Amygdala (tissue), 56 donors: ENCODE measurements at places on chromosomes 1 and 21.

DNA sequence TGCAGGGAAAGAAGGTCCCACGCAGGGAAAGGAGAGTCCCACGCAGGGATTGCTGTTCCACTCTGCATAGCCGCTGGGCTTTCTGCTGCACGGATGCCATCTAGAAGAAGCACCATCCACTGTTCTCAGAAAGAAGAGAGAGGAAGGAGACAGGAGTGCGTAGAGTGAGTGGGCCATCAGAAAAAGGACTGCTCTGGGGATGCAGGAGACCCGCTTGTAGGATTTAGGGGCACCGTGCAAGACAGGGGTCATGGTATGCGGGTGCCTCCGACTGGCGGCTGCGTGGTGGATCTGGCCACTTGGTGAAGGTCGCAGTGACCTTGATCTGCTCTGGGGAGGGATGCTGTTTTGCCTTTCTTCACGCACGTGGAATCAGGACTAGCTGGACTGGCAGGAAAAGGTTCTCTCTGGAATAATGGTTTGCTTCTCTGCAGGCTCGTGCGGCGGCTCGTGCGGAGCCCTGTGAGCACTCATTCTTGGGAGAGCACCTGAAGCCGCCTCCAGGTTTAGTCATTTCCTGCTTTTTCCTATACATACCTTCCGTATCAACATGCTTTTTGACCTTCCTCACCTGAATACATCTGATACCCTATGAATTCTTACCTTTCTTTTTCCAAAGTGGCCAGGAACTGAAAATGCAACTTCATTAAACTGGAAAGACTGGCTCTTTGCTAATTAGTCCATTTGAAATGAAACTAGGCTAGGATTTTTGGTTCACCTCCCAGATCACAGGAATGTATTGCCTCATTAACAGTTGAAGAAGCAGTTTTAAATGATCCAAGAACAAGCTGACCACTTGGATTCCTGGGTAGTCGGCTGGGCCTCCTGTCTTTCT lies 181.6 kb downstream of the KIF26B start:
- no peak for DNase-seq

DNA sequence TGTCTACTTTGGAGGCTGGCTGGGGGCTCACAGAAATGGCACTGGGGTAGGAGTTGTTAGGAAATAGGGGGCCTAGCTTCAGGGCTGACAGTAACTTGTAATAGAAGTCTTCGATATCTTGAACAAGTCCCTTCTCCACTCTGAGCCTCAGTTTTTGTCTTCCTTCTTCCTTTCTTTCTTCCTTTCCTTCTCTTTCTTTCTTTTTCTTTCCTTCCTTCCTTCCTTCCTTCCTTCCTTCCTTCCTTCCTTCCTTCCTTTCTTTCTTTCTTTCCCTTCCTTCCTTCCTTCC lies 12.9 kb downstream of the BTG2 start:
- no peak for DNase-seq

DNA sequence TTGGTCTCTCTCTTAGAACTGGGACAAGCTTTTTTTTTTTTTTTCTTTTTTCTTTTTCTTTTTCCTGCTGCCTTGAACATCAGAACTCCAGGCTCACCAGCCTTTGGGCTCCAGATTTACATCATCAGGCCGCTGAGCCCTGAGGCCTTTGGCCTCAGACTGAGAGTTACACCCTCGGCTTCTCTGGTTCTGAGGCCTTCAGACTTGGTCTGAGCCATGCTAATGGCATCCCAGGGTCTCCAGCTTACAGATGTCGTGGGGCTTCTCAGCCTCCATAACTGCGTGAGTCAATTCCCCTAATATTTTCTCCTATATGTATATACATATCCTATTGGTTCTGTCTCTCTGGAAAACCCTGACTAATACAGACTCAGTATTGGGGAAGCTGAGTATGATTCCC lies 36.5 kb upstream of the RC3H1 start:
- no peak for DNase-seq

- no peak for DNase-seq
These were observed 258.3 kb downstream of the MATN1 start for GRCh38 chr1:30465096-30465495.

DNA sequence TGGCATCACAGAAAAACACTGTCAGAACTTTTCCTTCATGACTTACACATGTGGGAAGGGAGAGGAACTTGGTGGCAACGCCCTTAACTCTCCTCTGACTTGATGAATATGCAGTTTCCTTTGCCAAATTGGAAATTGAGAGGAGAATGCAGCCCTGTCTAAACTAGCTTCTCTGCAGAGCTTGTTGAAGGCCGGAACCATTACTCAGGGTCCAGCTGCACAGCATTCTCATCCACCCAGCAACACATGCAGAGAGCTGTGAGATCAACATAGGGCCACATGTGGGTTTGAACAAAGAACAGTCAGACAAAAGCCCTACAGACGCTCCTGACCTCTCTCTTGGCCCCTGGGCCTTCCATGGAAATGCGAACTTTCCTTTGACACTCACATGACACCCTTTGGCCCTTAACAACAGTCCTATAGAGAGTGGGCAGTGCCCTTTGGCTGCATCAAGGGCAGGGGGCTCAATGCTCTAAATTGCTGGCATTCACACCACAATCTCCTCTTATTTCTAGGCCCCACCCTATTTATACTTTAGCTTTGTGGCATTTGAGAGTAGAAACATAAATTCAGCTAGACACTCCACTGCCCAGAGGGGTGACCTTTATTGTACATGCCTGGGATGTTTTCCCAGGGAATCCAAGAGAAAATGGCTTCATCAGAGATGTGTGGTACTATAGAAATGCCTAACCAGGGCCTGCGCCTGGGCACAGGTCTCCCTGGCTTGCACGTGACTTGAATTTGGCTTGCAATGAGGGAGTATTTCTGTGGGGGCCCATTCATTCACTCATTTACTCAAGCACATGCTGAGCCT lies 64.4 kb downstream of the CDC7 start:
- DNase-seq = no peak

DNA sequence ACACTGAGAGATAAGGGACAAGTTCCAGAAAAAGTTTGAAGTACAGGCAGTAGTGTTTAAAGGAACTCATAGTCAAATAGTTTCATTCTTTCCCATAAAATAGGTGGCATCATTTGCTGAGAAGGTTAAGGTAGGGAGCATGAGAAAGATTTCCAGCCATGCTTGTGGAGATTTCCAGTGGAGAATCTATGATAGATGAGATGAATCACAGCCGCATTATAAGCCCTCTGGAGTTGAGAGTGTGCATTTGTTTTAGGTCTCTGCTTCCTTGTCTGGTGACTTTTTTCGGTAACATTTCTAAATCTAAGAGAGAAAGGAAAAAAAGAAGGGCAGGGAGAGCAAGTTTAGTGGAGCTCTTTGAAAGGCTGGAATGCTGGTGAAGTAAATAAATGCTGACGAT lies 108.7 kb downstream of the DISP1 start:
- DNase-seq = no peak

DNA sequence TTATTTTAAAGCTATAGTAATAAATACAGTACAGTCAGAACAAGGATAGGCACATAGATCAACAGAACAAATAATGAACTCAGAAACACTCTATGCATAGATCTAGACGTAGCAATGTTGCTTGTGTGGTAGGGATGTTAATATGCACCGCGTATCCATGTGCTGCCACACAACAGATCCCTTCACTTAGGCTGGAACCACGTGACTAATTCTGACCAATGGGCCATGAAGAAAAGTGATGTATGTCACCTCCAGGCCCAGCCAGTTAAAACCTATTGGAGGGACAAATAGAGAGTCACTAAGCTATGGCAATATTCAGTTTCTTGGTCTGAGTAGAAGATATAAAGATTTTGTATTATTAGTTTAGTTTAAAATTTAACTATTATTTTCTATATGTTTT lies 91.4 kb downstream of the ADAMTS1 start:
- no peak for DNase-seq

DNA sequence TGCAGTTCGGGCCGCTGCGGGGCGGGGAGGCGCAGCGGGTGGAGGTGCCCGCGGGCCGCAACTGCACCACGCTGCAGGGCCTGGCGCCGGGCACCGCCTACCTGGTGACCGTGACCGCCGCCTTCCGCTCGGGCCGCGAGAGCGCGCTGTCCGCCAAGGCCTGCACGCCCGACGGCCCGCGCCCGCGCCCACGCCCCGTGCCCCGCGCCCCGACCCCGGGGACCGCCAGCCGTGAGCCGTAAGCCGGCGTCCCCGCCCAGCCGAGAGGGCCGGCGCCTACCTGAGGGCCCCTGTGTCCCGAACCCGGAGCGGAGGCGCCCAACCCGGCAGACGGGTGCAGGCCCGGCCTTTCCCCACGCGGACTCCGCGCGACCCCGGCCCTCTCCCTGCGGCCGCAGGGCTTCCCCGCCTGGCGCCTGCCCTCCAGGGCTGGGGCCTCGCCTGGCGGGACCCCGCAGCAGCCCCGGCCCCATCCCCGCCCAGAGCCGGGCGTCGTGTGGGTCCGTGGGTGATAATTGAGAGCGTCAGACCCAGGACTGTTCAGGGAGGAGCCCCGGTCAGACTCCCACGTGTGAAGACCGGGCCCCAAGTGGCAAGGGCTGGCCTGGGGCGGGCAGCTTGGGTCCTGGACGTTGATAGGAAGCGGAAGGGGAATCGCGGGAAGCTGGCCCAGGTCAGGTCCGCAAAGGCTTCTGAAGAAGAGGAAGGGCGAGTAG lies 4.2 kb downstream of the VWA1 start:
- DNase-seq = no peak

GRCh38 chr1:1040004-1040991 lies 20.4 kb downstream of the AGRN start:
- peak; percentile 30 for DNase-seq
